ENCODE measurements at places on chromosomes 12 and 14.

DNA sequence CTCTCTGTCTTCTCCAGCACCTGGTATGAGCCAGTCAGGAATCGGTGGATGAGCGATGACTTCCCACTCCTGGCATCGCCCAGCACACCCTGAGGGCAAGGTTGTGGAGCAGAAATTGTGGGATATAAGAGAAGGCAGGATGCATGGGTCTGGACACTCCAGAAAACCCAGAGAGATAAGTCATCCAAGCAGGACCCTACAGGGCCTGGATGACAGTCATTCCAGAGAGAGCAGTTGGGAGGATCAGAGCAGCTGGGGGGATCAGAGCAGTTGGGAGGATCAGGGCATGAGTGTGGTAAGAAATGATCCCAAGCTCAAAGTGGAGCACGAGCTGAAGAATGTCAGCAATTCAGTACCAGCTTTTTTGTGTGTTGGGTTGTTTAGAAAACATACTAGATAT is 4.0 kb downstream of the AGAP2 start:
- no peak for DNase-seq

DNA sequence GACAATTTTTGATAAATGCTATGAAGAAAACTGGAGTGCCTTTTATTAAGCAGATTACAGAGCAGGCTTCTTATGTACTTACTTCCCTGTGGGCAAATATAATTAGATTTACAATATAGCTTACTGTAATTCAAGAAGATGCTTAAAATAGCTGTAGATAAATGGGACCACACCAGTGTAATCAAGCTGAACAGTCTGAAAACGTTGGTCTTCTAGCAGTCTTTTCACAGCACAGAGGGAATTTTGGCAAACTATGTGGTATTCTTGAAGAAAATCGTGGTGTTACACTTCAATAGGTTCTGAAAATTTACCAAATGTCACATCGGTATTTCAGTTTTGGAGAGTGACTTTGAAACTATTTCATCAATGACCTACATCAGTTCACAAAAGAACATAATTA is 47.7 kb downstream of the SLC16A7 start:
- DNase-seq, result no peak

DNA sequence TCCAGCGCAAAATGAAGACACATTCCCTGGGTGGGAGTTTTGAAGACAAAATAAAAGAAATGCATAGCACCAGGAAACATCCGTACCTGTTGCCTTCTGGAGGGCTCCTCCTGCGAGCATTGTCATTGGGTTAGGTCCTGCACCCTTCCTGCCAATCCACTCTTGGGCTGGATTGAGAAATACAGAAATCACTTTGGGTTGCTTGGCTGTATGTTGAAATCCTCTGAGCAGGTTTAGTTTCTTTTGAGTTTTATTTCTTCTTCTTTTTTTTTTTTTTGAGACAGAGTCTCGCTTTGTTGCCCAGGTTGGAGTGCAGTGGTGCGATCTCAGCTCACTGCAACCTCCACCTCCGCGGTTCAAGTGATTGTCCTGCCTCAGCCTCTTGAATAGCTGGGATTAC is 67.6 kb downstream of the ARF6 start:
- DNase-seq, result no peak

DNA sequence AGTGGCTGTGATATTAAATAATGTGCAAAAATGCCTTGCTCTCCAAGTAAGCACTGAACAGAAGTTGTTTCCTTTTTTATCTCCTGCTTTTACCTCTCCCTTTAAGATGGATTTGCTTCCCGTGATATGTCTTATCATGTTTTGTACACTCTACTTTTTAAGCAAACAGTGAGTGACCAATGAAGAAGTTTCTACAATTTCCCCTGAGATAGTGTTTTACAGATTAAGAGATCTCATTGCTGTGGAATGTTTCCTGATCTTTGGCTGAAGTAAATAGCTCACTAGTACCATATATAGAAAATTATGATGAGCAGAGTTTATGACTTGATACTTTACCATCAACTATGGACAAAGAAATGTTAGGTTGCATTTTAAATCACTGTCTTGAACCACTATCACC is 184.8 kb upstream of the PDE3A start:
- no peak for DNase-seq

- DNase-seq, result no peak
Measured at GRCh38 chr12:128338386-128339125, 71.6 kb downstream of the TMEM132C start.

GRCh38 chr14:50578433-50578832 is 18.5 kb downstream of the ATL1 start:
- DNase-seq, result no peak

DNA sequence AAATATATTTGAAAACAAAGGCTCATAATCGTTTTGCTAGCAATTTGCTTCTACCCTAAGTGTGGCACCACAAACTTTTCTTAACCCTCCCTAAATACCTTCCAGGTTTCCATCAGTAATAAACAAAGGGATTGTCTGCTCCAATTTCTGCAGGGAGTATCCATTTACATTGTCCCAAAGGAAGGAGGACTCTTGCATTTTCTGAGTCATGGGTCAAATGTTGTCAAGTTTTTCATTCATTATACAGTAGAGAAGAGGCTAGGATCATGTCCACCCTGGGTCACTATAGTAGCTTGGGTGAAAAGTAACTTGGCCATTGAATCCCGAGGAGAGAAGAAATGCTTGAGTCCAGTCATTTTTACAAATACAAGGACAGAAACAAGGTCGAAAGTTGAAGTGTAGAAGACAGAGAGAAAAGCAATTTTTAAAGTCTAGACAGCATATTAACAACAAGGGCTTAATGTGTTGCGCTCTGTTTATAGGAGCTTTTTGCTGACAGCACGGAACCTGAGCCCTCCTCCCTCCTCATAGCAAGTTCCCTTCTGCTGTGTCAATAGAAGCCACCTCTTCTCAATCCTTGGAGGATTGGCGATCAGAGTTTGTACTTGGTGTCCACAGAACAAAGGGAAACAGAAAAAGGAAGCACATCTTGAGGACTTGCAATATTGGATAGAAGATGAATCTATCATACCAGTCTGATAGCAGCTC is 53.1 kb downstream of the TMEM30B start:
- no peak for DNase-seq

Data from D341Med (cell line).